Stimulated activated CD8-positive, alpha-beta memory T cell treated with anti-CD3 and anti-CD28 coated beads, Interleukin-2, amount 100 ng/mL, for 48 hours (primary cell): ENCODE measurements at places on chromosomes 11 and 22.

GRCh38 chr11:32062540-32062939, 28.3 kb upstream of the RCN1 start:
- no peak for DNase-seq

GRCh38 chr22:43812890-43813289, 785 bp upstream of the EFCAB6 start:
- DNase-seq = no peak

DNA sequence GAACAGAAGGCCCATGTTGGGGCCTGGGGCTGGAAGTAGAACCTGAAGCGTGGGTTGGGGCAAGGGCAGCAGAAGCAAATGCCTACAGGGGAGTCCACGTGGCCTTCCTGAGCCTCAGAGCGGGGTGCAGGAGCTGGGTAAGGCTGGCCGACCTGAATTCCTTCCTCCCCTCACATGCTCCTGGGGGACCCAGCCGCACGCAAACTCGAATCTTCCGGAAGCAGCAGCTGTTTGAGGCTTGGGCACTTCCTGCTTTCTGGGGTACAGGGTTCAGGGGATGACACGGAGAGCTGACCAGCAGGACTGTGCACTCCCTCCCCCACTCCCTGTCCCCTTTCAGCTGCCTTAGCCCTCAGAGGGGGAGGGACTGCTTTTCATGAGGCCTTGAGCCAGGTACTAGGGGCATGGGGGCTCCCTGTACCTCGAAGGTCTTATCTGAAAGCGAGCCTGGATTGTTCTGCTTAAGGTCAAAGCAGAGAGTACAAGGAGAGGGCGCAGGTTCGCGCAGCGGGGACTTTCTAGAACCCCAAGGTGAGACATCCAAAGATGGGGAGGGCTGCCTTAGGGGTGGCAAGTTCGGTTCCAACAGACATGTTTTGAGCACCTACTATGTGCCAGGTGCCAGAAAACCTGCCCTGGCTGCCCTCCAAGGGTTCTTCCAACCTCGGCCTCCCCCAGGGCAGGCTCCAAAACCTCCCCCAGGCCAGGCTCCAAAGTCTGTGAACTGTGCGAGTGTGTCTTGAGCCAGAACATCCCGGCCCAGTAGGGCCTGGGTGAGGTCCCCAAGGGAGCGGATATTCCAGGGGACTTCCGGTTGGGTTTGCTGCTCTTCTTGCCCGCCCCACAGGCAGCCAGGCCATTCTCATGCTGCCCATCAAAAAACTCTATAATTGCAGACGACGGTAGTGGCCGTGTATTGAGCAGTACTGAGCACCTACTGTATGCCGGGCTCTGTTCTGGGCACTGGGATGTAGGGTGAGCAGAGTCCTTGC, 1.7 kb downstream of the NCF4 start:
- DNase-seq = no peak

- DNase-seq = no peak
Observed at GRCh38 chr11:126898802-126899201, 101.8 kb downstream of the KIRREL3 start.

DNA sequence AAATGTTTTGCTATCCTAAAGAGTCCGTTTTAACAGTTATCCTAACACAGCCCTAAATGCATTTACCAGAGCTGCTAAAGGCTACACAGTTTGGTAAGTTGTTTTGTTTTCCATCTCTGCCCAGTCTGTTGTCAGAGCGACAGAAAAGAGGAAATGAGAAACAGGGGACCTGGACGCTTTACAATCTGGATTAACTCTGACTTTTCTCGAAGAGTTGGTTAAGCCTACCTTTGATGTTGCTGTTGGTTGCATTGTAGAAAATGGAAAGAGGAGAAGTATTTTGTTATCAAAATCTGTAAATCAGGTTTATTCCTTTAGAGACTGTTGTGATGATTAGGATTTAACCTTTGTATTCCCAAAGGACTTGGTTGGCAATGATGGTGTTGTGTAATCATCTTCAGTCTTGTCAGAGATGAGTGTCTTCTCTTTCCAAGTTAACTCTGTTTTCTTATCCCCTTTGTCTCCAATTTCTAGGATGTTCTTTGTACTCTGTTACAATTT, 481 bp downstream of the ANGPTL5 start:
- DNase-seq = no peak

DNA sequence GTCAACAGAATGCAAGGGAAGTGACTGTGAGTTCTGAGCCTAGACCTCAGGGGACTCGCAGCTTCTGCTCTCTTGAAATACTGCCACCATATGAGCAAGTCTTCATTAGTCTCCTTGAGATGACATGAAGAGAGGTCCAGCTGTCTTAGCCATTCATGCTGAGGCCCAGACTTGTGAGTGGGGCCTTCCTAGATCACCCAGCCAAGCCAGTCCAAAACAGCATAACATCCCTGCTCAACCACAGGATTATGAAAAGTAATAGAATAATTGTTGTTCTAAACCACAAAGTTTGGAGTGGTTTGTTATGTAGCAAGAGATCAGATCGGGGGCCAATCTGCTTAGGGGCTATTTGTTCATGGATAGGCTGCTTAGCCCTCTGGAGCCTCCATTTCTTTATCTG, 54.9 kb upstream of the HTATIP2 start:
- no peak for DNase-seq

- no peak for DNase-seq
Observed at GRCh38 chr22:31272522-31273446, 19.5 kb downstream of the PIK3IP1 start.

DNA sequence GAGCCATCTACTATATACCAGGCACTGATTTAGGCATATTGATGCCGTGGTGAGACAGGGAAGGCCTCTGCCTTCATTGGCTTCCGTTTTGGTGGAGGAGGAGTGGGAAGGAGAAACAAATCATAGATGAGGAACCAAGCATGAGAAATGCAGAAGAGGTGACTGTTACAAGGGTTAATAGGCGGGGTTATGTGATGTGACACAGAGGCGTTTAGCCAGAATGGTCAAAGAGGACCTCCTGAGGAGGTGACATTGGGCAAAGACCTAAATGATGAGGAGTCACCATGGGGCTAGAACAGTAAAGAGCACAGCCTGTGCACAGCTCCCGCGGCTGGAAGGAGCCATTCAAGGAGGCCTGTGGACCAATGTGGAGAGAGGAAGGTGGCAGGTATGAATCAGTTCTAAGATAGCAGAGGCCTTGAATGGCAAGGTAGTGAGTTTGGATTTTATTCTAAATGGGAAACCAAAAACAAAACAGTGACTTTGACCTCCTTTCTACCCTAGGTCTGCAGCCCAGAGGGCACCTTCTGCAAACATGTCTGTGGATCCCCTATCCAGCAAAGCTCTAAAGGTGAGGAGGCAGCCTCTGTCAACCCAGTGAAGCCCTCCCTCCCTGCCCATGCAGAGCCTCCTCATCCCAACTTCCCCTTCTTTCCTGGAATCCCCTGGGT, 11.7 kb downstream of the MAFF start:
- DNase-seq = no peak

DNA sequence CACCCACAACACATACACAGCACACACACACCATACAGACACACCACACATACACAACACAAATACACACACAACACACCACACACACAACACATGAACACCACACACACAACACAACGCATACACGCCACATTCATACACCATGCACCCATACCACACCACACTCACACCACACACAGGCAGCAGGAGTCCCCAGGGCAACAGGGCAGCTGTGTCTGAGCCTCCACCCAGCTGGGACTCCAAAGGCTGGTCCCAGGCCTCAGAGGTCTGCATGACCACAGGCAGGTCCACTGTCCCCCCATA, 3.3 kb upstream of the WNT7B start:
- no peak for DNase-seq
